ENCODE measurements at places on chromosomes 12 and 14.

- DNase-seq, result peak; percentile 69
Observed at GRCh38 chr12:532908-533565, 73.3 kb downstream of the B4GALNT3 start.

DNA sequence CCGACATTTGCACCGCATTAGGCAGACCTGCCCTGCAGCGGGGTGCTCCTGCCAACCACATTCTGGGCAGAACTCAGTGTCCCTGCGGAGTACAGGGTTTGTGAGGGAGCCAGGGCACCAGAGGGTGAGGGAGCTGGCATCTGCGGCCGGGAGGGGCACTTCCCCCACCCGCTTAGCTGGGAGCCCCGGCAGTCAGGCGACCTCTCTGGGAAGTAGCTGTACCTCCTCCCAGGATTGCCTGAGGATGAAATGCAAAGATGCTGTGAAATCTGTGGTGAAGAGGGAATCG lies 58.6 kb downstream of the ANKRD9 start:
- DNase-seq, result no peak

GRCh38 chr14:78278464-78279250 lies 108.5 kb downstream of the NRXN3 start:
- no peak for DNase-seq

GRCh38 chr14:61434311-61434710 lies 112.9 kb downstream of the PRKCH start:
- no peak for DNase-seq

DNA sequence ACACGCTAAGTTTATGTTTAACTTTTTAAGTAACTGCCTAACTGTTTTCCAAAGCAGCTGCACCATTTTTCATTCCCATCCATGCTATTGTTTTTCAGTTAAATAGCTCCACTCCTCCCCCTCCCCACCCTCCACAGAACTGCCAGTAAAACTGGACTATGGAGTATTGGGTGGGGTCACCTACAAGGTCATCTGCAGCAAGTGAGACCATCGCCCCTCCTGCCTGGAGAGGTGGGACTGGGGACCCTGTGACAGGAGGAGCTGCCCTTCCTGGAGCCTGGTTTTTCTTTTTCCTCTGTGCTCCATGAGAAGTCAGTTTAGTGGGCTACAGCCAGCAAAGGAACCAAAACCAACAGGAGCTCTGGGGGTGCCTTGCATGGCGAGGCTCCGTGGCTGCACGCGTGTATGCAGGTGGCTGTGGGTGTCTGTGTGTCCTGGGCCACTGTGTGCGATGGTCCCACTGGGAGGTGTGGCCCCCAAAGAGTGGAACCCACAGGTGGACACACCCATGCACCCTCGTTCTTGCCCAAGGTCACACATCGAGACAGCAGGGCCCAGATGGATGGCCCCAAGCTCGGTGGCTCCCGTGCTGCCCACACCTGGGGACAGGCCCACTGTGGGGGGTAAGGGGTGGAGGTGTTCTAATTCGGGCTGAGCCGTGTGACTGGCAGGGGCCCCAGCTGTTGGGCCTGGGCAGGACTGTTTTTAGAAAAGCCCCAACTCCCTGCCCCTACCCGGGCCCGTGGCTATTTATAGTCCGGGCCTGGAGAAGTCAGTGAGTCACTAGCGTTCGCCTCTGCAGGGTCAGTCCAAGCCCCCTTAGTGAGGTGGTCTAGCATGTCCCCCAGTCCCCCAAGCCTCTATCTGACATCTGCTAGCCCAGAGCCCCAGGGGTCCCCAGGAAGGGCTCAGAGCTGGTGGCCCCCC lies 2.3 kb upstream of the ADSS1 start:
- DNase-seq, result peak; percentile 40

- DNase-seq, result no peak
Observed at GRCh38 chr12:29147731-29148595, 1.1 kb upstream of the FAR2 start.

DNA sequence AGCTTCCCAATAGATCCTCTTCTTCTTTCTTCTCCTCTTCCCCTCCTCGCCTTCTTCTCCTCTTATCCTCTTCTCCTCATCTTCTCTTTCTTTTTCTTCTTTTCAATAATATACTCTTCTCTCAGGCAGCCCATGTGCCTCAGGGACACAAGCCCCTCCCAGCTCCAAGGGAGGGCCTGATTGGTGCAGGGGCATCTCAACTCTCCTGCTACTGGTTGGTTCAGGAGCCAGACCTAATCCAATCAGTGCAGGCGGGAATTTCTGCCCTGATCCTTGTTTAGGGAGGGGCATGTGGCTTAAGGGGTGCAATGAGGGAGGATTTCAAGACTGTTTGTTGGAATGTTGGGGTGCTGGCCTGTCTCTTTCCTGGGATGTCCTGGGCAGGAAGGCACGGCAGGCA lies 9.0 kb downstream of the SERPINA12 start:
- DNase-seq, result no peak

DNA sequence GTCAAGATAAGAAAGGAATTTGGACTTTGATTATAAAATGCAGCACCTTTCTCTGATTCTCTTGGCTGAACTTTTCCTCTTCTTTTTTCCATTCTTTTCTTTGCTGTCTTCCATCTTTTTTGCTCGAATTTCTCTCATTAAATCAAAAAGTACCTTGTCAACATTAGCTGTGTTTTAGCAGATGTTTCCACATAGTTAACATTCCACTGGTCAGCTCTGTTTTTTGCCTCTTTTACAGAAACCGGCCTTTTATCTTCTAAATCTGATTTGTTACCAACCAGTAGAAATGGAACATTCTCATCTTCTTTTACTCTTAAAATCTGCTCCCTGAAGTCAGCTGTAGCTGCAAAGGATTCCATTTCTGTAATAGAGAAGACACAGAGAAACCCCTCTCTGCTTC lies 71.1 kb upstream of the SYT1 start:
- DNase-seq, result no peak

DNA sequence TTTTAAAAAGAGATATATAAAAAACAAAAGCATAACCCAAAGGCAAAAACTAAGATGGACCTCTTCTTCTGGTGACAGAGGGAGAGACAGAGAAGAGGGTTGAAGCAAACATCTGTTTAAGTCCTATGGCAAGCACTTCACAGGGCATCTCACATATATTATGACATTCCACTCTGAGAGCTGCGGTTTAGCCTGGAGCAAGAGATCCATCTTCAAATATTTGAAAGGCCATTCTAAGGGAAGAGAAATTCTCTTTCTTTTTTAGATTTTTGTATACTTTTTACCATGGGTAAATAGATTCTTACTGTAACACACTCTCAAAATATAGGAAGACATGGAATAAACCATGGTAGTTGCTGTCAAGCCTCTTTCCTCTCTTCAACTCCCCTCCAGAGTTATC lies 204.1 kb downstream of the GXYLT1 start:
- DNase-seq, result no peak

GRCh38 chr12:2503762-2504161 lies 291.0 kb upstream of the FKBP4 start:
- DNase-seq, result no peak

- no peak for DNase-seq
Observed at GRCh38 chr14:31622060-31622459, 60.9 kb downstream of the NUBPL start.

DNA sequence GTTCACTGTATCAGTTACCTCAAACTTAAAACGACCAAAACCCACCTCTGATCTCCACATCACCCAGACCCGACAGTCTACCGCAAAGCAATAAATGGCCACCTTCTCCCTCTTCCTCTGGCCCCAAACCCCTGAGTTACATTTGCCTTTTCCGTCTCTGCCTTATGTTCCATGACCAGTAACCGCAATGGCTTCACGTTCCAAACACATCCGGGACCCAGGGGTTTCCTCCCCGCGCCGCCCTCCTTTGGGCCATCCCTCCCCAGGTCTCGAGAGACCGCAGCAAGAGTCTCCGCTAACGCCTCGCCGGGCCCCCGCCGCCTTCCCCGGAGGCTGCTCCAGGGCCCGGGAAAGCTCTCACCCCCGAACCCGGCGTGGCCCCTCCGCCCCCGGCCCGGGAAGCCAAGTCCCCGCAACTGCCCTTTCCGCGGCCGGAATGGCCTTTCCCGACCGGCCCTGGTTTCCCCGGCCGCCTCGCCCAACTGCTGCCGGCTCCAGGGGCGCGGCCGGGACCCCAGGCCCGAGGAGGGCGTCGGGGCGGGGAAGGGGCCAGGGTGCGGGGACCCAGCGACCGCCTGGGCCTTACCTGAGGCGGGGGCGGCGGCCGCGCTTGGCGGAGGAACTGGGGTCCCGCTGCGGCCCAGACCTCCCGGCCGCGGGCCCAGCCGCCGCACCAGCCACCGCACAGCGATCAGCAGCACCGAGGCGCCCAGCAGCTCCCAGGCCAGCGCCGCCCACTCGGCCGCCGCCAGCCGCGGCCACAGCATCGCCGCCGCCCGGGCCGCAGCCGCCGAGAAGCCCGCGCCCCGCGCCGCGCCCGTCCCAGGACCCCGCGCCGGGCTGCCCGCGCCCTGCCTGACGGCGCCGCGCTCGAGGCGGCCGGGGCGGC lies at the start of gene ANKLE2:
Gene ANKLE2, minus strand, starts transcription at position 801 of the 889 bp plus-strand sequence. Its CDS starts 34 bp downstream, at position 767.
- peak; percentile 37 for DNase-seq

- no peak for DNase-seq
Observed at GRCh38 chr14:80669426-80669825, 272.1 kb downstream of the CEP128 start.

DNA sequence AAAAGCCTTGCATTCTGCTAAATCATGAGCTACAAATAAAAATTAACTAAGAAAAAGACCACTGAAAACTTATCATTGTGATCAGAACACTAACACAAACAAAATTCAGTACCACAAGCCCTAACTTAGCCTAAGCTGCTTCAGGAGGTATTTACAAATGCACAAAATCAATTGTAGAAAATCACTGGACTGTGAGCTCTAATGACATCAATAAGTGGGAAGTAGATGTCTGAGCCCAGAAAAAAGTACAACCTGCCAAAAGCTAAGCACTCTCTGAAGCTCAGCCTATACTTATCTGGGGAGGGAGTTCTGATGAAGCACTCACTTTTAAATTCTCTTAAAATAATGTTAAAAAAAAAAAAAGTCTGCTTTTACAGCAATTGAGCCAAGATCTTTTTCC lies 92.9 kb downstream of the SLCO1B1 start:
- DNase-seq, result no peak

DNA sequence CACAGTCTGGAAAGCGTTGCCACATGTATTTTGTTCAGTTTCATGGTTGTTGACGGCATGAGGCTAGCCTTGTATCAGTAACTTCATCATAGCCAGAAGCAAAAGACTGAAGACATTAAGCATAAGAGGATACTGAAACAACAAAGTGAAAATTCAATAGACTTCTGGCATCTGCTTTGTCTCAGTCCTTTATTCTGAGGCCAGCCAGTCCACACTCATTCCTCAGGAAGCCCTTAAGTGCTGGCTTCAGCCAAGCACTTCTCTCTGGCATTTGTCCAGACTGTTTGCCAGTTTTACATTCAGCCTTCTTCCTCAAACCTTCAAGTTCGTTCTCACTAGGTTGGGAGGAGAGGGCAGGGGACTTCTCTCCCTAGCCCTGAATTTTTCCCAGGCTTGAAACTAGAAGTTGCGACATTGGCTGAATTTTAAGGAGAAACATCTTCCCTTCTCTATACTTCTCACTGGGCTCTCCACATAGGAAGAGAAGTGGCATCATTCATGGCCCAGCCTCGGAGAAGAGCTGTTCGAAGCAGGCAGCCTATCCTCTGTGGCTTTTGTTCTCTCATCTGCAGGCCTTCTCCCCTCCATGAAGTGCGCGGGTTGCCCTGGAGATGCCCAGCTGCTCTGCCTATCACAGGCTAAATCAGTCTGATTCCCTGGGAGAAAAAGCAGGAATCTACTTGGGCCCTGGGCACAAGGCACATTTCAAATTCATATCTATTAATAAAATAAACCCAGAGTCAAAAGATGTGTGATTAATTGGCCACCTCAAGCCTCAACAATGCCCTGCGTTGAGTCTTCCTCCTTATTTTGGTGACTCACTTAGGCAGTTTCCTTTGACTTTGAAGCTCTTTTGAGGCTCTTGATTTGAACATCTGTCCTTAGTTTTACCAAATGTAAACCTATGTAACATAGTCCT lies 130.9 kb upstream of the PLEKHA5 start:
- DNase-seq, result no peak

DNA sequence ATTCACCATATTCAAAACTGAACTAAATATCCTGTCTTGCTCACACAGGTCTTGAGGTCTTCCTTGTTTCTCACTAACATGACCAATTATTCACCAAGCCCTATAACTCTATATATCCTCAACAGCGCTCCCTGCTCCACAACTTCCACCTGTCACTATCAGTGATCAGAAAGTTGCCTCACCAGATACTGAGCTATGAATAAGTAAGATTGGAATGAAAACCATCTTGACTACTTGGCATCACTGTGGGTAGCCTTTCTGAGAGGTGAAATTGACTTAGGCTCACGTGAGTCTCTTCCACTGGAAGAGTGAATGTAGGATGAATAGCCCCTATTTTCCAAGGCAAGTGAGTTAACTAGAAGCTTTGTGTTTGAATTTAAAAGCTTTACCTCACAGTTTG lies 167.1 kb downstream of the PIK3C2G start:
- no peak for DNase-seq

GRCh38 chr12:122422730-122423257 lies 325 bp upstream of the CLIP1 start:
- DNase-seq, result no peak

DNA sequence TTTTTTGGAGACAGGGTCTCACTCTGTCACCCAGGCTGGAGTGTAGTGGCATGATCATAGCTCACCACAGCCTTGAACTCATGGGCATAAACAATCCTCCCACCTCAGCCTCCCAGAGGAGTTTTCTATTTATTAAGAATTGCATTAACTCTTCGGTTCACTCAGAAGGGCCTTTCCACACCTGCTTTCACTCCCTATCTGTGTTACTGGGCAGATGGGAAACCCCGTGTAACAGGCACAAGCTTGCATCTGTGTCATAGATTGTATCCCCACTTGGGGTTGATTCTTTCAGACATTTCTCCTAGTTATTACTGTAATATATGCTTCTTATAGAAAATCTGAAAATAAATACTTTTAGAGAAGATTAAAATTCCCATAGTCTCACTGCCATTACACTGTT lies 38.7 kb downstream of the STX2 start:
- DNase-seq, result no peak

DNA sequence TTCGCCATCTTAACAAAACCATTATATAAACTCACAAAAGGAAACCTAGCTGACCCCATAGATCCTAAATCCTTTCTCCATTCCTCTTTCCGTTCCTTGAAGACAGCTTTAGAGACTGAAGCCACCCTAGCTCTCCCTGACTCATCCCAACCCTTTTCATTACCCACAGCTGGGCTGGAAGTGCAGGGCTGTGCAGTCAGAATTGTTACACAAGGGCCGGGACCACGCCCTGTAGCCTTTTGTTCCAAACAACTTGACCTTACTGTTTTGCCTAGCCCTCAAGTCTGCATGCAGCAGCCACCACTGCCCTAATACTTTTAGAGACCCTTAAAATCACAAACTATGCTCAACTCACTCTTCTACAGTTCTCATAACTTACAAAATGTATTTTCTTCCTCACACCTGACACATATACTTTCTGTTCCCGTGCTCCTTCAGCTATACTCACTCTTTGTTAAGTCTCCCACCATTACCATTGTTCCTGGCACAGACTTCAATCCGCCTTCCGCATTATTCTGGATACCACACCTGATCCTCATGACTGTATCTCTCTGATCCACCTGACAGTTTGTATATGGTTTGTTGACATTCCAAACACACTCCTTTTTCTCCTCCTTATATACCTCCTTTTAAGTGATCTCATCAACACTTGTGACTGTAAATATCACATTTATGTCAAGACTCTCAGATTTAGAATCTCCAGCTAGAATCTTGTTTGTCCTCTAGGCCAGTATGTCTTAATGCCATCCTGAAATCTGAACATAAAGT lies 208.7 kb downstream of the KITLG start:
- DNase-seq, result peak; percentile 90
